ENCODE measurements at places on chromosomes 6 and 20.

DNA sequence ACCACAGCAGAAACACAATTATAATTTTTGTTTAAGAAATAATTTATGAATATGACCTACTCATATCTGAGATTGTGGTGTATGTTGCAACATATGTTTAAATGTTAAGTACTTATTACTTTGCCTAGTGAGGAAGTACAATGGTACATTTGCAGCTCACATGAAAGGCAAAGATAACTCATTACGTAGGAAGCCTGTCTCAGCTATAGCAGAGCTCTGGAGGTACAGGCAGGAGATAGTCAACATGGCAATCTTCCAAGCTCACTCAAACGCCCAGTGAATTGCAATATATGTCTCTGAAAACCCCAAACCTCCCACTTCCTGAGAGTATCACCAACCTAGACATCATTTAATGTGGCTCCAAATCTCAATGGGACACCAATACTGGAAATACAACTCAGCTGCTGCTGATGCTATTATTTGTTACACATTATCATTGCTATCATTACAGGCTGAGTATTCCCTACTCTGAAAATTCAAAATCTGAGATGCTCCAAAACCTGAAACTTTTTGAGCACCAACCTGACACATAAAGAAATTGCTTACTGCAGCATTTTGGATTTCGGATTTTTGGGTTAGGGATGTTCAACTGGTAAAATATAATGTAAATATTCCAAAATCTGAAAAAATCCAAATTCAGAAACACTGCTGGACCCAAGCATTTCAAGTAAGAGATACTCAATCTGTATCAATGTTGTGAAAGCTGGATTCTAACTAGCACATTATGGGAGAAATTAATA is 25.1 kb upstream of the GSTA4 start:
- DNase-seq, result no peak

DNA sequence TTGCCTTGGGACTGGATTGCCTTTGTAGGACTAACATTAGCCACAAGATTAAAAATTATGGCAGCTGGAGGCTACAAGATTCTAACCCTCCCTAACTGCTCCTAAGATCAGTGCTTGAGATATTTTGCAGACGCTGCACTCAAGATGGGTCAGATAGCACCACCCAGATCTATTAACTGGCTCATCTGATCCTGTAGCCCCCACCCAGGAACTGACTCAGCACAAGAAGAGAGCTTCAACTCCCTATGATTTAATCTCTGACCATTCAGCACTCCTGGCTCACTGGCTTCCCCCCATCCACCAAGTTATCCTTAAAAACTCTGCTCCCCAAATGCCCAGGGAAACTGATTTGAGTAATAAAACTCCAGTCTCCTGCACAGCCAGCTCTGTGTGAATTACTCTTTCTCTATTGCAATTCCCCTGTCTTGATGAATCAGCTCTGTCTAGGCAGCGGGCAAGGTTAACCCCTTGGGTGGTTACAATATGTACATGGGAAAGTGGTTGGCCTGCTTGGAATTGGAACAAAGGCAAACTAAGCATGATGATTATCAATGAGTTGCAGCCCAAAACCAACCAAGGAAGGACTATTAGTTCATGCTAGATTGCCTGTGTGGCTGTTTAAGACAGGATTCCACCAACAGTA is 111.3 kb downstream of the OR2B2 start:
- no peak for DNase-seq

GRCh38 chr6:99603421-99604165 is 3.0 kb upstream of the PRDM13 start:
- DNase-seq, result peak; percentile 56

DNA sequence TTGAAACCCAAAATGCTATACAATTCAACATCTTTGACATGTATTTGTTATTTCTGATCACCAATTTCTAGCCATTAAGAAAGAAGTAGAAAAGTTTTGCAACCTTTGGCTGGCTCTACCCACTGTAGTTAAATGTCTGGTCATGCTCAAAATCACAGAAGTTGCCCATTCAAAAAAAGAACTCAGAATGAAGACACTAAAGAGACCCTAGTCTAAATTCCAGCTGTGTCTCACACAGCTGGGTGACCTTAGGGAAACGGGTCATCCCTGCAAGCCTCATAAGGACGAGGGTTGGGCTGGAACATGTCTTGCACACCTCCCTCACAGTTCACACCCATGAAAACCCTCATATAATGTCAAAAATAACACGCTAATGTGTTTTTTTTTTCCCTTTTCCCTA is 10.3 kb downstream of the FOXQ1 start:
- DNase-seq, result no peak

- no peak for DNase-seq
These were observed 4.8 kb downstream of the CCHCR1 start for GRCh38 chr6:31152781-31153180.

DNA sequence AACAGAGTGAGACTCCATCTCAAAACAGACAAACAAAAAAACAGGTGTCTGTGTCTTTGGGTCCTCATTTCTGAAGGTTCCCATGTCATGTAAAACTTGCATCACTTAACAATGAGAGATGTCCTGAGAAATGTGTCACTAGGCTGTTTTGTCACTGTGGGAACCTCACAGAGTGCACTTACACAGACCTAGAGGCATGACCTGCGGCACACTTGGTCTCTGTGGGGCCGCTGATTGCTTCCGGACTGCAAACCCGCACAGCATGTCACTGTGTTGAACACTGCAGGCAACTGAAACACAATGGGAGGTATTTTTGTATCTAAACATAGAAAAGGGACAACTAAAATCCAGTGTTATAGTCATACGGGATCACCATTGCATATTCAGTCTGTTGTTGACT is 42.3 kb upstream of the TMEM181 start:
- no peak for DNase-seq

DNA sequence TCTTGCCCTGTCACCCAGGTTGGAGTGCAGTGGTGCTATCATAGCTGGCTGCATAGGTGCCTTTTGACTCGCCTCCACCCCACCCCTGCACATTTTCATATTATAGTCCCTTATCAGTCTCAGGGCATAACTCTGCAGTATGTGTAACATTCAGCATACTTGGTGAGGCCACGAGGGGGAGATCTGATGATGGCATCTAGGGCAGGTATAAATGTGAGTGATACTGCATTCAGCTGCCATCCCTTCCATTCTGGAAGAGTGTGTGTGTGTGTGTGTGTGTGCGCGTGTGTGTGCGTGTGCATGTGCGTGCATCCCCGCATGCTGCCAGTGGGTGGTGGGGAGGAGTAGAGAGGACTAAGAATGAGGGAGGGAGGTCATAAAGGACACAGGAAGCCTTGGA is 81.4 kb downstream of the JARID2 start:
- no peak for DNase-seq

DNA sequence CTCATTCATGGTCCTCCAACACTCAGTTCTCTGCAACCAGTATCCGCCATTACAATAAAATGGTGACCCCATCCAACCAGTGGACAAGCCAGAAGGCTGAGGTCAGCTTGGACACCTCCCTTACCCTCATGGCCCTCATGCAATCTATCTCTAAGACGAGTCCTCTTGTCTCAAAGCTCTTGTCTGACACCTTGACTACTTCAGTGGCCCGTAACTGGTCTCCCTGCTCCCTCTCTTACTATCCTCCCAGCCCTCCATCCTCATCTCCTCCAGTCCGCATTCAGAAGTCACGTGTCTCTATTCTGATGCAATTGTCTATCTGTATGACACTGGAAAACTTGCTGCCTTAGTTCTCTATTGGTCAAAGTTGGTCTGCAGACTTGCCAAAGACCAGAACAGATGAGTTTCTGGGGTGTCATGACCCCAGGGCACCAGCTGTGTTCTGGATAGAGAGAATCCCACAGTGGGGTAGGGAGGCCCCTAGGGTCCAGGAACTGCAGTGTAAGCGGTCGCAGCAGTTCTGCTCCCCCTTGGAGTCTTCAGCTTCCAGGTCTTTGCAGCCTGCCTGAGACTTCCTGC is 59.6 kb upstream of the RNF24 start:
- DNase-seq, result no peak

GRCh38 chr6:139473231-139473701 is 98.8 kb upstream of the CITED2 start:
- DNase-seq, result peak; percentile 53

GRCh38 chr6:65448866-65449265 is 258.2 kb downstream of the EYS start:
- DNase-seq, result no peak

GRCh38 chr6:25793970-25794369 is 37.9 kb downstream of the SLC17A1 start:
- DNase-seq, result no peak

- DNase-seq, result peak; percentile 19
These were observed 140.5 kb upstream of the ZNF217 start for GRCh38 chr20:53734006-53734688.

DNA sequence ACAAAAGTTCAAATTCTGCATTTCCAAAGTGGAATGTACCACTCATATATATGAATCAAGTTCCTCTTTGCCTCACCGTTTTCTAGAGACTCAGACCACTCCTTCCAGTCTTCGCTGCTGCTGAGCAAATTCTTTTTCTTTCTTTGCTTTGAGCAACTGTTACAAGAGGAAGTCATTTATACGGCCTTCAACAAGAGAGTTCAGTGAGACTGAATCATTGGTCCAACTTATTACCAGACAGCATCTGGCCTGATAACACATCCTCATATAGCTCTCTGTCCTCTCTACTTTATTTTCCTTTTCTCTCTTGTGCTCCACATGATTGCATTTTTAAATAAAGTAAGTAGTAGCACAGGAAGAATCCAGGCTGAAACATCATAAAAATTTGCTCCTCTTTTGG is 652.7 kb downstream of the PHF3 start:
- DNase-seq, result peak; percentile 9

DNA sequence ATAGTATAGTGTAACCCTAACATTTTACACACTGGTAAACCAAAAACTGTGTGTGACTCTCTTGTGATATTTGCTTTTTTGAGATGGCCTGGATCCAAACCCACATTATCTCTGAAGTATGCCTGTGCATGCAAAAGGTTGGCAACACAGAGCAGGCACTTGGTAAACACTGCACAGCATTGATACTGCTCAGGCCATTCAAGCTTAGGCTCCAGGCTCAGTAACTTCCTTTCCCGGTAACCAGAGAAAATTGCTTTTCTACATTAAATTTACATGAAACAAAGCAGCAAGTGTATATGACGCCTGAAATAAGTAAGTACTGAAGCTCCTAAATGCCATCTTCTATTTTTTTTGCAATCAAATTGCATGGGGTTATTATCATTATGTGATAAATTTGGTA is 205.7 kb downstream of the EPM2A start:
- no peak for DNase-seq

GRCh38 chr6:37139230-37139962 is 30.6 kb upstream of the PIM1 start:
- DNase-seq, result no peak

- peak; percentile 93 for DNase-seq
These were observed 132.2 kb downstream of the SNX5 start for GRCh38 chr20:17836303-17836861.

GRCh38 chr6:159460476-159460875 is 232.6 kb downstream of the SOD2 start:
- no peak for DNase-seq

DNA sequence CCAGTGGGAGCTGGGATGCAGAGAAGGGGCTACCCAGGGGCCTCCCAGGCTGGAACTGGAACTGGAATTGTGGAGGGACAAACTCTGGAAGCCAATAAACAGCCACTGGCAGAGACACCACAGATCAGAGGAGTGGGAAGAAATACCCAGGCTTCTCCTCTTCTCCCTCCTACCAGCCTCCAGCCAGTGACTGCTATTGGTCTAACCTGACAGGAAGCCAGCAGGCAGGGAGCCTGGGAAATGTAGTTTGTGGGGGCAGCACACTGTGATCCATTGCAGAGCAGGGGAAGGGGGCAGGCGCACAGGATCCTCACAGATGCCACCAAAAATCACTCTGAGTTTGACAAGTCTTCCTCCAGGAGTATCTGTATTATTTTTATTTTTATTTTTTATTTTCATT is 12.1 kb upstream of the MLN start:
- DNase-seq, result peak; percentile 29

GRCh38 chr6:39803872-39804271 is 11.7 kb downstream of the DAAM2 start:
- DNase-seq, result no peak

DNA sequence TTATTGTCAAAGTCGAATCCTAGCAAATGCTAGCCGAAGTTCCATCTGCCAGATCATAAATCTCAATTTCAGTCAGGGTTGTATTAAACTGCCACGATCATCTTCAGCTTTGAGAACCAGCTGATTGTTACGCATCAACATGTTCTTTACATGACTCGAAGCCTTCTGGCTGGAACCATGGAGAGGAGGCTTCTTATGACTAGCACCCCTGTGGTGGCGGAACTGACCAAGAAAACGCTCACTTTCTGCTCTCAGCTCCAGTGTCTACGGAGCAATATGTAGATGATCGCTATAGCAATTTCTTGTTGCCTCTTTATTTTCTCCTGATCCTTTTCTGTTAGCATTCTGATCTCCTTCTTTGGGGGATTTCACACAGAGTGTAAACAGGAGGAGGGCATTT is 479.4 kb upstream of the SLC35B3 start:
- DNase-seq, result no peak

DNA sequence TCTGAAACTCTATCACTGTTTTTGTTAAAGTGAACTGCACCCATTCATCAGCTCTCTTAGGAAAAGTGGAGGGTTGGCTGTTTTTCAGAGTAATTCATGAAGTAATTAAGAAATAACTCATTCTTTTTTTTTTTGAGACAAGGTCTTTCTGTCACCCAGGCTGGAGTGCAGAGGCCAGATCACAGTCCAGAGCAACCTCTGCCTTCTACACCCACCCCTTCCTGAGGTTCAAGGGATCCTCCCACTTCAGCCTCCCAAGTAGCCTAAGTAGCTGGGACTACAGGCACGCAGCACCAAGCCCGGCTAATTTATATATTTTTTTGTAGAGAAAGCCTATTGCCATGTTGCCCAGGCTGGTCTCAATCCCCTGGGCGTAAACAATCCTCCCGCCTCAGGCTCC is 2.6 kb downstream of the ZNFX1 start:
- no peak for DNase-seq

DNA sequence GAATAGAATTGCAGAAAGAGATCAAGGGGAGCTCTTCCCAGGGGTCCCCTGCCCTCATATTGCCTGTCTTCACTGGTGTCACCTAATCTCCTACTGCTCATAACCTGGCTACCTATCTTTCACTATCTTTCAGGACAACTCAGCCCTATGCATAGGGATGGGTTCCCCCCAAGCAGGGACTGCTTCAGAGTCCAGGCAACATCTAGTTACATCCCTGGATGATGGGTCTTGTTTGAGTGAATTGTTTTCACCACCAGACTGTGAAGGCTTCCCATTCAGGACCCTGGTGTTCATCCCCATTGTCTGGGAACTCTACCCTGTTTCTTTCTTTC is 850 bp upstream of the HECA start:
- DNase-seq, result no peak

DNA sequence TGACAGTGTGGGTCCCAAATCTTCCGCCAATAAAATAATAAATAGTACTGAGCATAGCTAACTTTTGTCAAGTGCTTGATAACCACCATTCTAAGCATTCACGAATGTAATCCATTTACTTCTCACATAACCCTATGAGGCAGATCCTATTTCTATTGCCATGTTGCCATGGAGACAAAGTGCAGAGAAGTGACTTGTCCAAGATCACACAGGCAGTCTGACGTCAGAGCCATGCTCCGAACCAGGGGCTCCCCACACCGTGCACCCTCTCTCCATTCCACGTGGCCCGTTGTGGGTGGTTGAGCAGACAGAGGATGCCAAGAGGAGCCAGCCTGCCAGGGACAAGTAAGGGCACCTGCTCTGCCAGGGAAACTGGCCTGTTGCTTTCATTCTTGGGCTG is 38.9 kb downstream of the CDH22 start:
- no peak for DNase-seq

- no peak for DNase-seq
These were observed 273.6 kb upstream of the SUPT3H start for GRCh38 chr6:45651301-45651700.

- DNase-seq, result peak; percentile 96
These were observed 5.5 kb downstream of the PTGIS start for GRCh38 chr20:49562311-49563014.

All from GM23248 (cell line).